CD4-positive, alpha-beta T cell treated with Interleukin-21 for 1 hour (primary cell): ENCODE measurements at places on chromosomes 7 and 10.

DNA sequence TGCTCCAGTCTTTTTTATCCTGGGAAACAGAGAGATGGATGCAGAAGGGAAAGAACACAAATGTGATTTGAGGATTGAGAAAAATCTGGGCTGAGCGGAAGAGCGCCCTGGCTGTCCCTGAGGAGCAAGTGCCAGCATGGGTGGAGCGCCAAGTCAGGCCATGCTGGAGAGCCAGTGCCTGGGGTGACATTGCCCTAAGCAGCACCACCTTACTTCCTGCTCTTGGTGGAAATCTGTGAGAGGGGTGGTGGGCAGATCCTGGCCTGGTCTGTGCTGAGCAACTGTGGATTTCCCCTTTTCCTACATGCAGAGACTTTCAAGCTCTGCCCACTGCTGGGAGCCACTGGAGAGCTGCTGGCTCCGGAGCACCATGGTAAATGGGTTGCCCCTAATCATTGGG lies 36.9 kb downstream of the DDIT4 start:
- no peak for DNase-seq

GRCh38 chr10:114103284-114103683 lies 59.6 kb downstream of the ADRB1 start:
- peak; percentile 50 for DNase-seq

DNA sequence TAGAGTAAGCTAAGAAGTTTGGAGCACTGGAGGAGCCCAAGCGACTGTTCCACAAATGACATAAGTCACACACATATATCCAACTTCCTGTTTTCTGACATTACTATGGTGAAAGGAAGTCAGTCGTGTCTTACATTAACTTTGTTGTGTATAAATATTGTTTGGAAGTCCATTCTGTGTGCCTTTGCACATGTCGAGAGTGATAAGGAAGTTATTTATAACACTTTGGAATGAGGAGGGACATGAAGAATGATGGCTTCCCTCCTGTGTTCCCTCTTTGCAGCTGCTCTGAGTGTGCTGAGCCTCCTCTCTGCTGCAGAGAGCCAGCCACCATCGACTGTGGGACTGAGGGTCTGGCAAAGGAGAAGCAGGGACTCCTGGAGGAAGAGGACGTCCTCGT lies 40.4 kb upstream of the MGMT start:
- no peak for DNase-seq

GRCh38 chr7:128815289-128815942 lies 14.8 kb upstream of the FLNC start:
- DNase-seq = no peak

DNA sequence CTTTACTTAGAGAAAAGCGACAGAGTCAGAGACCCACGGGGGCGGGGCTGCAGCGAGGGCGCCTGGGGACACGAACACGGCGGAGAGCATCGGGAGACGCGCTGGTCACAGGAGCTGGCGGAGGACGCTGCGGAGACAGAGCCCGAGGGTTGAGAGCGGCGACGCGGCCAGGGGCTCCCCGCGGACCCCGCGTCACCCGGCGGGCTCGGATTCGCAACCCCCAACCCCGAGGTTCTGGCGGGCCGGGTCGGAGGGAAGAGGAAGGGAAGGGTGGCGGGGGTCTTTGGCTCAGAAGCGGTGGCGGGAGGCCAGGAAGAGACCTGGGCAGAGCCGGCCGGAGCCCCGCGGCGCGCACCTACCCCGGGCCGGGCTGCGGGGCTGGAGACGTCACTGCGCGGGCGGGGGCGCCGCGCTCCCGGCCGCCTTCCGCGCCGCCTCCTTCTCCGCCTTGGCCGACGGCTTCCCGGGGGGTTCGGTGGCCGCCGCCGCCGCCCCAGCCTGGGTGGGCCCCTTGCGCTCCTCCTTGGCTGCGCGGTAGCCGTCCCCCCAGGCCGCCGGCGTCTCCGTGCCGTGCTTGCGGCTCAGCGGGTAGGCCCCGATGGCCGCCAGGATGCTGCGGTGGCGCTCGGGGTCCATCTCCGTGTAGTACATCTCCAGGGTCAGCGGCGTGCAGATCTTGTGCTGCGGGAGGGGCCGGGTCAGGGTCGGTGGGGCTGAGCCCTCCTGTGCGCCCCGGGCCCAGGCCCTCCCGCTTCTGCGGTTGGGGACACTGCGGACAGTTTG lies 11.1 kb downstream of the CALY start:
- peak; percentile 34 for DNase-seq

DNA sequence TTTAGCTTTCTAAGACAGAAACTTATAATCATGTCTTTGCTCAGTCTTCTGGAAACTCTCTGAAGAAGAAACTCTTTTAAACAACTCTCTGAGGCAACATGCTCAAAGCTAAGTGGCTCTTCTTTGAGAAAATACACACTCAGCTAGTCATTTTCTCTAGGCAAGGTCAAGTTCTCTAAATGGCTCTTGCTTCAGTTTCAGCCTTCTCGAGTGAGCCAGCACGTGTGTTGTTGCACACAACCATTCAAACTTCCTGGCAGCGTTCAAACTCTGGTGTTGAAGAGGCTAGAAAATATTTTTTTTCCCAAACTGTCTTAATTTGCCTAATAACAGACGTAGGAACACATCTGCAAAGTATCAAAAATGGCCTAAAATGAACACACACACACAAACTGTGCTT lies 129.1 kb downstream of the THSD7A start:
- no peak for DNase-seq

- no peak for DNase-seq
These were observed at the start of gene TNS3 for GRCh38 chr7:47581804-47582763. Gene TNS3 (minus strand): TSS chr7:47582111. CDS start chr7:47439636, 142,475 bp downstream.

DNA sequence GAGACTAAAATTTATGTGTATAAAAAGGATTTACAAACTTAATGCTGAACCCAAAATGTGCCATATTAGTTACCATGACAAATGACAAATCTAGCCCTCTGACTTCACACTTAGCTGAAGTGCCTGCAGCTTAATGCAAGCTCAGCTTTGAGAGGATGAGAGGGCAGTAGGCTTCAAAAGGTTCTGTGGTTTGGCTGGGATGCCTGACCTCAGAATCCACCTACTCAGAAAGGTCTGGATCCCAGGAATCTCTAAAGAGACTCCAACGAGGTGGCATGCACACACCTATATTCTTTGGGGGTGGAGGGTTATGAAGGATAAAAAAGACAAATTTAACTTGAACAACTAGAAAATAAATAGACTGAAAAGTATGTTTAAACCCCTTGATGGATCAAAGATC lies 213.4 kb downstream of the TAX1BP1 start:
- no peak for DNase-seq

- DNase-seq = no peak
These were observed 98.0 kb downstream of the KCND2 start for GRCh38 chr7:120370954-120371353.

GRCh38 chr10:78915190-78915518 lies 153.6 kb upstream of the ZMIZ1 start:
- no peak for DNase-seq

GRCh38 chr7:101911800-101912715 lies 94.6 kb downstream of the CUX1 start:
- no peak for DNase-seq

DNA sequence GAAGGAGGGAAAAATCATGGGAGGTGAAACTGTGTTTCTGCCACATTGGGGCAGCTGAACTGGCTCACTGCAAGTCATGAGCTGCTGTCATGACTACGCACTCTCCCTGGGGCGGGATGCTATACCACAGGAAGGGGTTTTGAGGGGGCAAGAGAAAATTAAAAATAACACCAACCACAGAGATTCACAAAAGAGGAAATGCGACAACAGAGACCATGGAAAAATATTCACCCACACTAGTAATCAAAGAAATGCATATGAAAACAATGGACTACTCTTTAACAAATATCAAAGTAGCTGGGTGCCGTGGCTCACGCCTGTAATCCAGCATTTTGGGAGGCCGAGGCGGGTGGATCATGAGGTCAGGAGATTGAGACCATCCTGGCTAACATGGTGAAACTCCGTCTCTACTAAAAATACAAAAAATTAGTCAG lies 65.2 kb upstream of the TM9SF3 start:
- peak; percentile 60 for DNase-seq

DNA sequence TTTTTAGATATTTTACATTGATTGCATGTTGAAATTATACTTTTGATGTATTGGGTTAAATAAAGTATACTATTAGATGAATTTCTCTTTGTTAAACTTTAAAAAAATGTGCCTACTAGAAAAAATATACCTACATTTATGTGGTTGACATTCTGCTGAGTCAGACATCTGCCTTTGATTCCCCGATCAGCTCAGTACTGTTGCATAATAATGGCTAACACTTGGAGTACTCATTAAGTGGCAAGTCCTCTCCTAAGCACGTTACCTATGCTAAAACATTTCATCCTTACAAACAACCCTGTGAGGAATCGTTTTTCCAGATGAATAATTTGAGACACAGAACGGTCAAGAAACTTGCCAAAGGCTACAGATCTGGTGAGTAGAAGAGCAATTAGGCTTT lies 14.0 kb upstream of the SEM1 start:
- no peak for DNase-seq

- no peak for DNase-seq
These were observed 166.4 kb downstream of the CELF2 start for GRCh38 chr10:11184093-11184492.

- DNase-seq = no peak
These were observed 763 bp upstream of the RALA start for GRCh38 chr7:39622609-39623008.

DNA sequence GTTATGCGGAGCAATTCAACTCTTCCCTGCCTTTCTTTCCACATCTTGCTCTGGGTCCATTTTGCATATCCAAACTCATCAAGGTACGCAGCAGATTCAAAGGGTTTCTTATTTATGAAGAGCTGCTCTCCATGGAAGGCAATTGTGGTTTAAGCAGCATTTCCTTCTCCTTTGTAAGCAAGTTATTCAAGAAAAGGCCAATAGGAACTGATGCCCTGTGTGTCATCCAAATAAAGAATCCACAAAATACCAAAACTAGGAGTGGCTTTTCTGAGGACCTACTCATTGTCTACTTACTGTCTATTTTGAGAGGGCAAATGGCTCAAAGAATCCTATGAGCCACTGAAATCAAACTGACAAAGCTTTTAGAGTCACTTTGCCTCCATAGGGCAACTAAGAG lies 253.1 kb downstream of the PTEN start:
- no peak for DNase-seq

GRCh38 chr10:15859509-15859905 lies 800 bp downstream of the MINDY3 start:
- no peak for DNase-seq

DNA sequence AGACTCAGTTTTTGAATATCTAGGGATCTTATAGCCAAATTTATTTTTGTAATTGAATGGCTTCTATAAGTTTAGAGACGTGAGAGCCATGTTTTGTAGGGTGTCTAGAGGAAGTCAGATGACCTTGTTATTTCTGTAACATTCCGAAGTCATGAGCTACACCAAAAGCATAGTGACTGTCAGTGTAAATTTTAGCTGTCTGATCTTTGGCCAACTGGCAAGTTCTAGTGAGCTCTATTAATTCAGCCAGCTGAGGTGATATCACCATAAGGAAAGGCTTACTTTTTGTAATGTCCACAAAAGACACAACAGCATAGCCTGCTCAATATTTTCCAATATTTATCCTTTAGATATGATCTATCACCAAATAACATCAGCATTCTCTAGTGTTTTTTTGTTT lies 9.9 kb upstream of the NT5C3A start:
- DNase-seq = no peak

DNA sequence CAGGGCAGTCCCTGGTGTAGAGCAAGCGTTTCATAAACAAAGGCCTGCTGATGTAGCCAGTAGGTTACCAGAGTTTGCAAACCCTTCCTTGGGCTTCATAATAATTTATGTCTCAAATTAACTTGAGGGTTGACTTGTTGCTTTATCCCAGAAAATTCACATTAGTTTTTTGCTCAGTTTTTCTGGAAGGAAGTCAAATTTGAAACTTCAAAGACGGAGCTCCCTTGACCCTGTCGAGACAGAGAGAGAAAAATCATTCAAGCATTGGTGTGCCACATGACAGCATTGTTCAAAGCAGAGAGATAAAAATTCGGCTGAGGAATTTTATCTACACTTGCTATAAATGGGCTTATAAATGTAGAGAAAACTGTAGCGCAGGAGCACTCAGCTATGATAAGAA lies 627.7 kb downstream of the TNS3 start:
- DNase-seq = no peak

DNA sequence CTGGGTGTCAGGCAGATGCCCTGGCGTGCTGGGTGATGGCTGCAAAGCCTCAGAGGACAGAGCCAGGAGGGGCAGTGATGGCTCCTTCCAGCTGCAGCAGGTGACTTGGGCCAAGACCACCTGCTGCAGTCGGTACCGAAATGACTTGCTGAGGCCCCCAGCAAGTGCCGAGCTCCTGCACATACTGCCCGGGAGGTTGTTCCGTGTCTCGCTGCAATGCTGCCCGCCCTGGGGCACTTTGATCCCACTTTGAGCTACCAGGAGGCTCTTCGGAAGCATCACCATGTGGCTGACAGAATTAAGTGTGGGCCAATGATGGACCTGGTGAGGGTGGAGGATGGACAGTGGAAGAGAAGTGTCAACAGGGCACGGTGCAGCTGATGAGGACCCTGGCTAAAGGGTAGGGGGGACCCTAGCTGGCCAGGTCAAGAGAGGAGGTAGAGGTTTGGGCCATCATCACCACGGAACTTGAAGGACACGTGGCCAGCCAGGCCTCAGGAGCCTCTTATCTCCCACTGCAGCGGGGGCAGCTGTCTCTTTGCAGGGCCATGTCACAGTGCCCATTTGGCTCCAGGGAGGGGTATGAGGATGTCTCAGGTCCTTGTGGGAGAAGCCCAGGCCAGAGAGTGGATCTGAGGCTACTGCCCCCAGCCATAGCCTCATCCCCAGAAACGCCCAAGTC lies 51.1 kb upstream of the NANOS1 start:
- DNase-seq = no peak

- no peak for DNase-seq
These were observed 6.0 kb downstream of the LIPN start for GRCh38 chr10:88765816-88766215.

DNA sequence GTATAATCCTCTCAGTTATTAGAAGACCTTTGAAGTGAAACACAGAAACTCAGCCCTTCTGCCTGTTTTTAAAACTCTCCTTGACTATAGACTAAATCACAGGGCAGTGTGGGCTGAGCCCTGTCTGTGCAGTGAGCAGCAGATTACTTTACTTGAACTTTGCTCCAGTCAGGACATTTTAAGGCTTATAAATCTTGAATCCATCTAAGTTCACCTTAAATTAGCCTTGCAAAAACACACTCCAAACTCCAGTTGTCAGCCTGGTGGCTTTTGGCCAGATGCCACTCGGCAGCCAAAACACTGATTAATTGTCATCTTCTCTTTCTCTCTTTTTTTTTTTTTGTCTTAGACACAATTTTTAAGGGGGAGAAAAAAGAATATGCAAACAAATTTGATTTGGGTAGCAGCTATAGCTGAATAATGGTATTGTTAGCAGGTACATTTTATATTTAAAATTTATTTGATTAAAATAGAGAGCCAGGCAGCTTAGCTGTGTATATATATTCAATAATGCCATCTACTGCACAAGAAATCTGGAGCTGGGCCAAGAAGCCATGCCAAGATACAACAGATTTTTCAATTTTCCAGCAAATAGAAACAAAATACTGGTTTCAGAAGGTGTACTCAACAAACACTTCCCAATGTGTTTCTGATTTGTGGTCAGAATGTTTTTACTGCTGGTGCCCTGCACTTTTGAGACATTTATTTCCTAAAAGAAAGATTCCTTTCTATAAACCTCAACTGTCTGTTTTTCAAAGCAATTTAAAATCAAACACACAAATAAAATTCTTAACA lies 247.7 kb downstream of the TFEC start:
- DNase-seq = no peak
